ENCODE measurements at places on chromosomes 1 and 21.

GRCh38 chr1:93408203-93408602 lies 39.7 kb upstream of the FNBP1L start:
- DNase-seq, result no peak

DNA sequence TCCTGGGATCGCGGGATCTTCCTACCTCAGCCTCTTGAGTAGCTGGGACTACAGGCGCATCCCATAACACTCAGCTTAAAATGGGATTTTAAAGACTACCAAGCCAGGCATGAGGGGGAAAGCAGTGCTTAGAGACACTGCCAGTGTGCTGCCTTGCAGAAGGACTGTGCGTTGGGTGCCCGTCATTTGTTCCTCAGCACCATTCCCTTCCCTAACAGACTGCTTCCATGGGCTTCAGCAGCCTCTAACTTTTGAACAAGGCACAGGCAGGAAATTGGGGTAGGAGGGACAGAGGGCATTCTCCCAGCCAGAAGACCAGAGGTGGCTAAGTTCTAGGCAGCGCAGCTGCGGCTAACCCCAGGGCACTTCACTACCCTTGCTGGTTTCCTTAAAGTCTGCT lies 73.9 kb upstream of the USP24 start:
- DNase-seq, result no peak

DNA sequence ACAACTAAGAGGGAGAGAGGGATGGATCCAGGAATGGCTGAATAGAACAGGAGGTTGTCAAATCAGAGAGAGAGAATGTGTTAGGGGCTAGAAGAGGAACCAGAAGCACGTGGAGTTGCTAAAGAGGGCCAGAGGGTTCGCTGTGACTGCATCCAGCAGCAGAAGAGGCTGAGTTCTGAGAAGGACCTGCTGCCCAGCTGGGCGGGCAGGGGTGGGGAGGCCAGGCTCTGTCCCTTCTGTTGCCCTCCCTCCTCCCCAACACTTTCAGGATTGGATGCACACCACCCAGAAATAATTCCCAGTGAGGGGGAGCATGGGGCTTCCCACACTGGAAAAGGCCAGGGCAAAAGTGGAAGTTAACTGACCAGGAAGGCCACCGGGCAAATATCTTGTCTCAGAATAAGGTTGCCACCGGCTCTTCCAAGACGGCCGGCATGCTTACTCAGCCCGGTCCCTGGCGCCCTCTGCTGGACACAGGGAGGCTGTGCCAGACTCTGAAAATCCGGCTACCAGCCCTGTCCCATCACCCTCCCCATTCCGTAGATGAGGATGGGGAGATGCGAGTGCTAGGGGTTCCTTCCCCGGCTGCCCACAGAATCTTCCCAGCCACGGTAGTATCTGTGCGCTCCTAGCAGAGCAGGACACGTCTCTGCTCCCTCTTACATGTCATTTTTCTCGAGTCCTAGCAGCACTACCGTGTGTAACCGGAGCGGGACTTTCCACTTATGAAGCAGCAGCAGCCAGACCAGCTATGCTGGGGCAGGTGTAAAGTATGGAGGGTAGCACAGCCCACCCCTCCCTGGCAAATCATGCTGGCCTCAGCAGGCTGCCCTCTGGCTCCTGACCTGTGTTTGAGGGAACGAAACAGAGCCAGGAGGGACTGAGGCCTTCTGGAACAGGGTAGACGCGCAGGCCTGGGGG lies 46.8 kb upstream of the A3GALT2 start:
- peak; percentile 72 for DNase-seq

DNA sequence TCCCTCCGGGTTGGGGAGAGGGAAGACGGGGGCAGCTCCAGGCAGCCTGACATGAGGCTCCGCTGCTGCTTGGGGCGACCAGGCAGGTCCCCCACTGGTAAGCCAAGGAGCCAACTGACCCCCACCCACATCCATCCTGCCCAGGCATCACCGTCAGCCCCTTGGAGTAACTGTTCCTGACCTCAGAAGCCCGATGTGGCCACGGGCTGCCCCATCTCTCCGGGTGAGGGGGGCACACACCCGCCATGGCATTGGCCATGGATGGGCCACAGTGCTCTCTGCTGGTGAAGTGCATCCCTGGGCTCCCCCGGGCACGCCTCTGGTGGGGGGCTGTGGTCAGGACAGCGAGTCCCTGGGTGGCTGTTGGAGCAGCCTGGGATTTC lies 100.0 kb downstream of the CRYAA start:
- no peak for DNase-seq

DNA sequence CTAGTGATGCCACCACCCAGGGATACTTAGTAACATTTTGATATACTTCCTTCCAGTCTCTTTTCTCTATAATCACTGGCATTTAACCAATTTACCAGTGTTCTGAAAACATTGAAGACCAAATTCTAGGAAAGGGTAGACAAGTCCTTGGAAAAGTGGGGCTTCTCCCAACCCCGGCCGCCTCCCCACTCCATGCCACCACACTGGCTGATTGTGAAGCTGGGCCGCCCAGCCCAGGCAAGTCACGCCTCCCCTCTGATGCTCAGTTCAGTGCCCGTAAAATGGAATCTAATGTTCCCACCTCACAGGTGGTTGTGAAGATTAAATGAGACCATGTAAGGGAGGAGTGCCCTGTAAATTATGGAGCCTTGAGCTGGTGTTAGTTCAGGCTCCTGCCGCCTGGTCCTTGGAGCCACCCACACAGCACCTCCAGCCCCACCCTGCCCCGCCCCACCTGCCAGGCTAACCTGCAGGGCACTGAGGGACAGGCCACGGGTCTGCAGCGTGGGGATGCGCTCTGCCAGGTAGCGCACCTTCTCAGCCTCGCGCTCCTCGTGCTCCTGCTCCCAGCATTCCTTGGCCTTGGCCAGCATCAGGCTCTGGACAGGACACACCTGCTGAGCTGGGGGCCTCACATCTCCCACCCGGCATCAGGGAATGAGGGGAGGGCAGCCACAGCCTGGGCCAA lies 7.3 kb downstream of the TNNI1 start:
- no peak for DNase-seq

GRCh38 chr21:18460979-18461378 lies 57.4 kb upstream of the TMPRSS15 start:
- no peak for DNase-seq

DNA sequence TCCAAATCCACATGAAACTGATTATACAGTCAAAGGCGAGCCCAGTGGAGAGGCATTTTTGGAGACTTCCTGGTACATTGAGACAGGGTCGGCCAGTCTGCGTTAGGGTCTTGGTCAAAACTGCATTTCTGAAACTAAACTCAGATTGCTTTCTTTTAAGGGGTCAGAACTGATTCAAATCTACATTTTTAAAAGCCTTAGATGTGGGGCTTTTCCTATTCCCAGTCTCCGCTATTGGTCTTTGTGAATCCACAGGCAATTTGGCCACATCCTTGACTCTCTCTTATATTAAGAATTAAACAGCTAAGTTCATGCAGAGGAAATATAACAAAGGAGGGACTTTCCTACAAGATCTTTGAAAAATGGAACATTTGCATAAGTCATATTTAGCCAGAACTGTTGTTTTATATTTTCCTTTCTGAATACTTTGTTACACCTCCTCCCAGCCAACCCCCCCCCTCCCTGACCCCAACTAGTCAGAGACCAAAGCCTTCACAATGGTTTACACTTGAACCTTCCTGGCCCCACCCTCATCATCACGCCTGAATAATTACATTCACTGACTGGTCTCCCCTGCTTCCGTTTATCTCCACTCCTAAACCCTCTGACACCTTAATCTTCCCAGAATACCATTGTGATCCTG lies 30.9 kb downstream of the SELL start:
- DNase-seq, result no peak

- DNase-seq, result no peak
These were observed 13.1 kb downstream of the ZBTB17 start for GRCh38 chr1:15962671-15963362.

Data from stimulated activated CD8-positive, alpha-beta memory T cell treated with anti-CD3 and anti-CD28 coated beads, Interleukin-7, amount 100 ng/mL, for 1 hour (primary cell).